T follicular helper cell (primary cell): ENCODE measurements at places on chromosomes 5 and 9.

- no peak for DNase-seq
Measured at GRCh38 chr5:112861638-112861985, 525 bp downstream of the SRP19 start.

GRCh38 chr9:69542058-69542457 lies 130.1 kb downstream of the APBA1 start:
- DNase-seq: no peak

GRCh38 chr5:169801781-169802180 lies 164.7 kb downstream of the DOCK2 start:
- no peak for DNase-seq

DNA sequence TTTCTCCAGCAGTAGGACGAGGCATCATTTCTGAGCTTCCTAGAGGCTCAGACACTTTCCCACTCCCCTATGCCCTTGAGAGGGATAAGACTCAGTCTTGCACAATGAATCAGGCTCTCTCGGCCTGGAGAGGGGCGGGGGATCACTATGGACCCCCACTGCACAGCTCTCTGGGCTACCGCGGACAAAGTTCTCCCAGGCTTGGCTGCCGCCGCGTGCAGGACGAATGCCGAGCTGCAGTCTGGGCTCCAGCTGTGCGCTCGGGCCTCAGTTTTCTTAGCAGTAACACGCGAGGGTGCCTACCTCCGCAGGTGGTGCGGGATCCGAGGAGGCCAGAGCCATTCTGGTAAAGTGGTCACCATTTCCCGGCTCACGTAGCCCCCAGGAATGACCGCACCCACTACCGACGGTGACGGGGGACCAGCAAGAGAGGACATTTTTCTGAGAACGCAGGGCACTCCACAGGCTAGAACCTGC lies 3.4 kb upstream of the MYORG start:
- DNase-seq: no peak

- no peak for DNase-seq
Measured at GRCh38 chr9:111839387-111839786, 44.6 kb upstream of the SHOC1 start.

GRCh38 chr9:130535818-130536521 lies 43.4 kb upstream of the FUBP3 start:
- DNase-seq: no peak

DNA sequence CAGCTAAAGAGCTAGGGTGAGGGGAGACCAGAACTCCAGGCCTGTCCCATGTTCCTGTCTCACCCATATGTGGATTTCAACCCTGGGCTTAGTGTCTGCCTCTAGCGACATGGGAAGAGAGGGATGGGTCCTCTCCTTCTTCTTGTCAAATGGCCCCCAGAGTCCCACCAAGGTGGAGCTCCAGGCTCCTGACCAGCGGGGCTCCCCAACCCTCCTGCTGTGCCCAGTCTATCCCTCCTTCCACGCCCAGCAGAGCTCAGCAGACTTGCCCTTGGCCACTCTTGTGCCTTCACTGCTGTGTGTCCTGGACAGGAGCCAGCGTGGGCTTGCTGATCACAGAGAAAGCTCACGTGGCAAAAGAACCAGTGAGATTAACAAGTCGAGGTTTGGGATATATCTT lies 123.0 kb upstream of the GABRP start:
- no peak for DNase-seq

GRCh38 chr9:134775081-134775951 lies 105.3 kb upstream of the FCN2 start:
- DNase-seq: no peak

DNA sequence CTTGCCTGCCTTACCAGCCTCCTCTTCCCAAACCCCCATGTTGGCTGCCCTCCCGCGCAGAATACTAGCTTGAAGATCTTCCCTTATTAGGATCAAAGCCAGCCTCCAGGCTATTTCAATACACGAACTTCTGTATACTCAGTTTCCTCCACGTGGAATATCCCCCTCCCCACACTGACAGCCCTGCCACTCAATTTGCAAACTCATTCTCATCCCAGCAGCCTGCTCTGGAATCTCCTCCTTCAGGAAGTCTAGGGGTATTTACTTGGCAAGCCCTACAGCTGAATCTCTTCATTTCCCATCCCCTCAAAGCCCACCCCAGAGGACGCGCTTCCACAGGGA lies 157.0 kb upstream of the SMIM23 start:
- DNase-seq: no peak

GRCh38 chr5:135569755-135570452 lies 8.9 kb downstream of the CXCL14 start:
- DNase-seq: no peak
